Thymus (tissue), 14 donors: ENCODE measurements at places on chromosomes 1 and 21. TPM values are rescaled to one million over a fixed set of nuclear protein-coding genes. Genes with fewer than 3 reads are reported as not detected.

- DNase-seq = no peak
- H3K27ac ChIP-seq = no peak overlapping the region
- no peak overlapping the region for H3K4me3 ChIP-seq
- no peaks in the 10 kb centered on the region for H3K27me3 ChIP-seq
- no peaks in the 10 kb centered on the region for H3K36me3 ChIP-seq
- H3K4me1 ChIP-seq = no peaks in the 10 kb centered on the region
Observed at GRCh38 chr1:158039380-158039779, 45.9 kb downstream of the KIRREL1 start.

DNA sequence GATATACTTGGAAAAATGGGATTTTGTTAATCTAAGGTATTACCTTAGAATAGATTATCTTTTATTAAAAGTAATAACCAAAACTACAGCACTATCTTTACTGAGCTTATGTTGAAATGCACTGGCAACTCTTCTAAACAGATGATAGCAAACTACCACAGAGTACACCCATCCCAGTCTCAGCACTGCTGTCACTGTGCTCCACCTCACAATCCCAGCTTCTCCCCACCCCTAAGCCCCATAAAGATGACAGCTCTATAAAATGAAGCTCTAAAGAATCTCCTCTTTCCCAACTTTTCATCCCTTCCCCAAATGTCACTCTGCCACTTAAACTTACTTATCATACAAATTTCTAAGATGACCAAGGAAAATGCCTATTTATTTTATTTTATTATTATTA, 6.4 kb downstream of the DSTYK start:
- H3K4me3 ChIP-seq = no peak overlapping the region
- H3K36me3 ChIP-seq = no peaks in the 10 kb centered on the region
- peaks cover 3% of the 10 kb centered on the region for H3K4me1 ChIP-seq
- no peak overlapping the region for H3K27ac ChIP-seq
- peaks cover 2% of the 10 kb centered on the region for H3K27me3 ChIP-seq

The MYBPHL gene
- total RNA-seq = 0.09 TPM

DNA sequence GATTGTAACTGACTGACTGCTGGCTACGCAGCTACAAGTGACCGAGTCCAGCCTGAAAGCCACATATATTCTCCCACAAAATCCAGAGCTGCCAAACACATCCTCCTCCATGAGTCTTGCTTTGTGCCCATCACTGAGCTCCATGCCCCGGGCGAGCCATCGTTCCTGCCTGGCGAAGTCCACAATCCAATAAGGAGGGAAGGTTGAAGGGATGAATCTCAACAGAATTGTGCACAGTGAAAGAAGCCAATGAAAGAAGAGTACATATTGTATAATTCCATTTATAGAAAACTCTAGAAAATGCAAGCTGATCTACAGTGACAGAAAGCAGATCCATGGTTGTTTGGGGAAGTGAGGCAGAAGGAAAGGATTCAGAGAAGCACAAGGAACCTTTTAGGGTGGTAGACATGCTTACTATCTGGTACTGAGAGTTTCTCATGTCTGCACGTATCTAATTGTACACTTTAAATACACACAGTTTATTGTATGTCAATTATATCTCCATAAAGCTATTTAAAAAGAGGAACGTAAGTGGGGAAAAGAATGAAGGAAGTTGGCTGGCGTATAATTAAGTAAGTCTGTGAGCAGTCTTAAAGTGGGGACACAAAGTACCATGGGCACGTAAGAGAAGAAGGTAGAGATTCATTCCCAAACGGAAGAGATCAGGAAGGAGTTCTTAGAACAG, 115.9 kb upstream of the JUN start:
- peaks cover 3% of the 10 kb centered on the region for H3K4me1 ChIP-seq
- no peak overlapping the region for H3K4me3 ChIP-seq
- H3K36me3 ChIP-seq = no peaks in the 10 kb centered on the region
- H3K27me3 ChIP-seq = peaks cover 3% of the 10 kb centered on the region
- no peak for DNase-seq

- H3K4me3 ChIP-seq = peak overlapping the region; percentile 58
- peaks cover 30% of the 10 kb centered on the region for H3K27me3 ChIP-seq
- H3K36me3 ChIP-seq = no peaks in the 10 kb centered on the region
Observed at GRCh38 chr1:95118067-95118499, 928 bp downstream of the TLCD4 start.

GRCh38 chr21:44706026-44706705, 5.2 kb downstream of the TSPEAR start:
- H3K4me3 ChIP-seq = no peak overlapping the region
- DNase-seq = no peak
- peaks cover 60% of the 10 kb centered on the region for H3K27me3 ChIP-seq
- peaks cover 6% of the 10 kb centered on the region for H3K36me3 ChIP-seq
- peaks cover 2% of the 10 kb centered on the region for H3K4me1 ChIP-seq

- peaks cover 7% of the 10 kb centered on the region for H3K4me1 ChIP-seq
- DNase-seq = peak; percentile 69
- no peak overlapping the region for H3K4me3 ChIP-seq
- H3K36me3 ChIP-seq = no peaks in the 10 kb centered on the region
- no peaks in the 10 kb centered on the region for H3K27me3 ChIP-seq
- H3K27ac ChIP-seq = no peak overlapping the region
Observed at GRCh38 chr1:16048573-16049189, 5.1 kb downstream of the CLCNKB start.

DNA sequence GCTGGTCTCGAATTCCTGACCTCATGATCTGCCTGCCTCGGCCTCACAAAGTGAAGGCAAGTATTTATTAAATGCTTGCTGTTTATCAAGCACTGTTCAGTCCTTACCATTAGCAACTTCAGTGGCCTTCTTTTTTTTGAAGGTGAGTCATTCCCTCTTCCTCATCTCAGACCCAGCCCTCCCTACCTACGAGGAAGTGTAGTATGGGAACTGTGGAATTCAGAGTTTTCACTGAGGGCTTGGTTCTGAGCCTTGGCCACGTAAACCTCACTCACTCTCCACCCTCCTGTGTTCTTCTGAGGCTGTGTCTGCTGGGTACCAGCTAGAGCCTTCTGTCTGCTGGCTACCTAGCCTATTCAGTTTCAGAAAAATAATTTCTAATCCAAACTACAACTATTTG, 218.3 kb upstream of the SGIP1 start:
- no peaks in the 10 kb centered on the region for H3K36me3 ChIP-seq
- no peaks in the 10 kb centered on the region for H3K27me3 ChIP-seq
- H3K4me3 ChIP-seq = no peak overlapping the region
- DNase-seq = no peak
- no peaks in the 10 kb centered on the region for H3K4me1 ChIP-seq
- H3K27ac ChIP-seq = no peak overlapping the region
